Activated gamma-delta T cell (primary cell): ENCODE measurements at places on chromosomes 7 and 10.

GRCh38 chr7:90173127-90173844, 19.0 kb downstream of the STEAP1 start:
- DNase-seq = no peak

DNA sequence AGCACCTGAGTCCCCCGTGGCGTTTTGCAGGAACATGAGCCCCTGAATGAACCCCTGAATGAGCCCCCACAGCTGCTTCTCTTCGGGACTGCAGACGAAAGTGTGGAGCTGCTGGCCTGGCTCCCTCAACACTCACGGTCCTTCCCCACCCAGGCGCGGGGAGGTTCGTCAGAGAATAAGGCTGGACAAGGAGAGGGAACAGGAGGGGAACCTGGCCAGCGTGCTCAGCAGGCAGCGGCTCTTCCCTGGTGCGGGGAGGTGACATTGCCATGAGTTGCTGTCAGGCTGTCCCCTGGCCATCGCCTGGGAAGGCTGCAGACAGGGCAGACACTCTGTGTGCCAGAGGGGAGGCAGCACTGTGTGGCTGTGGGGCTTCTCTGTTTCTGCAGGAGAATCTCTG, 80.9 kb upstream of the SHH start:
- DNase-seq = no peak

- DNase-seq = no peak
These were observed 34.4 kb upstream of the SLF2 start for GRCh38 chr10:100878291-100878910.

DNA sequence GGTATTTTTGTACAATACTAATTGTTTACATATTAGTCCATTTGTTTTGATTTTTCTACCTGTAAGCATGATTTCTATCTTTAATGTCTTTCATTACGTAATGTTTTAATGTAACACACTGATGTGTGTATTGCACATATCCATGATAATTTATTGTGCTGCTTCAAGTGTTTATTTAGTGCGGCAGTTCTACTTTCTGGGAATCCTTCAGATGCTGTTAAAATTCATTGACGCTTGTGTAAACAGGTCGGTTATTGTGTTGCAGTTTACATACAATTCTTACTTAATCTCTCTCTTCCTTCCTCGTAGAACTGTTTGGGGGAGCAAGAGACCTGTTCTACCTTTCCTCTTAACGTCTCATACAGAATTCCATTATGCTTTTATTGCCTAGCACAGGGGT, 6.9 kb downstream of the TMEM60 start:
- no peak for DNase-seq

DNA sequence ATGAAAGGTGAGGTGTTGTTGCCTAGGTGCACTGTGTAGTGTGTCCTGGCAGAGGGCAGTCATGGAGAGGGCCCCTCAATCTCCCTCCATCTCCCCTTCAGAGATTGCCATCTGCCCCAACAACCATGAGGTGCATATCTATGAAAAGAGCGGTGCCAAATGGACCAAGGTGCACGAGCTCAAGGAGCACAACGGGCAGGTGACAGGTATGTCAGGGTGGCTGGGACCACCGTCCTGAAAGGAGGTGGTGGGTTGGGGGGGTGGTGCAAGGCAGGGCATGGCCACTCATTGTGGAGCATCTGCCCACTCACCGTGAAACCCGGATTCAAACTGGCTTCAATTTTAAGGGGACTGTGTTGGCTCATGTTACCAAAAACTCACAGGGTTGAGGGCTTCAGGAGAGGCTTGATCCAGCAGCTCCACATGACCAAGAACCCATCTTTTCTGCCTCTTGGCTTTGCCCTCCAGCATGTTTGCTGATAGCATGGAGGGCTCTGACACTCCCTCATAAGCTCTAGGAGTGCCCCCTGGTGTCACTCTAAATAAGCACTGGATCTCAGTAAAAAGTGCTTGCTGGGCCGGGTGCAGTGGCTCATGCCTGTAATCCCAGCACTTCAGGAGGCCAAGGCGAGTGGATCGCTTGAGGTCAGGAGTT, 12.2 kb downstream of the ARPC1B start:
- no peak for DNase-seq

DNA sequence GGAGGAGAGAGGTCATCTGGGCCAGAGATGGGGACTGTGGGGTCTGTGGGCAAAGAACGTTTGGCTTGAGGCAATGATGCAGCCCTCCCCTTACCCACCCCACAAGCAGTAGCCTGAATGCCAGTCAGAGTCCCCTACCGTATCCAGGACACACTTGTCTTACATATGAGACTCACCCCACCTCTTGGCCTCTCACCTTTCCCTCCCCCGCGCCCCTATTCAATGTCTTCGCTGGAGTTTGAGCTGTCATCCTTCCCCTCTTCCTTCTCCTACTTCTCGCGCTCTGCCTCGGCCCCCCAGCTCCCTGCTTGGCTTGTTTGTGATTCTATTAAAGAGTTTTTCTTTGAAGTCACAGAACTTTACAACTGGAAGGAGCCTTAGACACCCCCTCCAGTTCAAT, 8.9 kb downstream of the PRRT4 start:
- no peak for DNase-seq

GRCh38 chr10:65010845-65011244, 1489.6 kb downstream of the REEP3 start:
- DNase-seq = no peak

GRCh38 chr7:32257621-32258020, 187.4 kb upstream of the PDE1C start:
- DNase-seq = no peak

DNA sequence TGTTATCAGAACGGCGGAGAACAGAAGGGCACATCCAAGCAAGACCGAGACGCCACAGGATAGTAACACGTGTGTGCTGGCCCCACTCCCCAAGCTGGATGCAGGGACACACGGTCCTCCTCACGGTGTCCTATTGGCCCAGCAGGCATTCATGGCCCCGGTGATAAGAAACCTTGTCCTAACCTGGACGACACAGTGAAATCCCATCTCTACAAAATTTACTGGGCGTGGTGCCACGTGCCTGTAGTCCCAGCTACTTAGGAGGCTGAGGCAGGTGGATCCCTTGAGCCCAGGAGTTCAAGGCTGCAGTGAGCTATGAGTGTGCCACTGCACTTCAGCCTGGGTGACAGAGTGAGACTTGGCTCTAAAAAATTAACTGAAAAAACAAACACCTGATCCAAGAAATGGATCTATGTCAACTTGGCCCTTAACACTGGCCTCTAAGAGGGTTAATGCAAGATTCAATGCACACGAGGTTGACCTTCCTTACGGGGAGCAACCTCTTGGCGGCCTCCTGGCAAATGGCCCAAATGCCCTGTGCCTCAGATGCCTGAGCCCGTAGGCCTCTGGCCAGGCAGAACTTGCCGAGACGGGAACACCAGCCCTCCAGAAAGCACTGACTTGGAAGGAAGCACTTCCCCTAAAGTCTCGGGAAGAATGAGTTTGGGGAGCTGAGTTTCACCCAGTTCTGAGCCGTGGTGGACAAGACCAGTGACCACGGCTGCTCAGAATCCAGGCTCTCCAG, 72.3 kb downstream of the ZRANB1 start:
- no peak for DNase-seq

- DNase-seq = no peak
These were observed 4.8 kb downstream of the EGR2 start for GRCh38 chr10:62811159-62811875.

GRCh38 chr7:15667991-15668390, 18.5 kb downstream of the MEOX2 start:
- no peak for DNase-seq

- no peak for DNase-seq
These were observed 22.4 kb downstream of the FBXW4 start for GRCh38 chr10:101672536-101672935.

GRCh38 chr10:70330671-70331070, 46.9 kb upstream of the NPFFR1 start:
- DNase-seq = no peak

DNA sequence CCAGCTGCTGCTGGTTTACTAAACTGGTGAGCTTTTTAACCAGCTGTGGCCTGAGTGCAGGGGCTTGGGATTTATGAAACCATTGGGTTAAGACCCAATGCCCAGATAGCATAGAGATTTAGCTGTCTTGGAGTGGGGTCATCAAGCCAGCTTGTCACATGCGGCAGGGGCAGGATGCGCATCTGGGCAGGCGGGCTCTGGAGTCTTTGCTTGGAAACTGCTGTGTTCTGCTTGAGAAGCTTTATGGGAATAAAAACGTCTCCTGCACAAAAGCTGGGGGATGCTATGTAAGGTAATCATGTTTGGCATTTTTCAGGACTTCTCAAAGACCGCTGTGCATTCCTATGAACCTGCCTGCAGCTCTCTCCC, 136.3 kb downstream of the MAPK8 start:
- no peak for DNase-seq

- no peak for DNase-seq
These were observed 159.7 kb downstream of the SGMS1 start for GRCh38 chr10:50464004-50464409.

DNA sequence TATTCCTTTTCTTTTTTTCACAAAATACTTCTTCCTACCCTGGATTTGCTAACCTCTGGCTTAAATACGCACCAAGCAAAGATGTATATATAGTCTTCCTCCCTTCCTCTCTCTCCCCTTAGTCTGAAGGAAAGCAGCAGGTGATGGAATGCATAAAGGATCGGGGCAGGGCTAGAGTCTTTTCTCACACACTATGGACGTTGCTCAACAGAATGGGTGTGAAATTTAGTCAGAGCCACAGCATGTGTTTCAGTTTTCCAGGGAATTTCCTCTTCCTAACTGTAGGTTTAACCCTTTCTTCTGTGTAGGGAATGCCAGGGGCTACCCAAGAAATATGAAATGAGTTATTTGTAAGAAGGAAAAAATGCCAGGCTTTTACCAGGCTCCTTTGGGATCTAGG, 71.4 kb upstream of the NFKB2 start:
- DNase-seq = no peak

- DNase-seq = no peak
These were observed 90.6 kb downstream of the NEBL start for GRCh38 chr10:20806487-20806886.

GRCh38 chr10:73364964-73365363, 6.3 kb upstream of the CFAP70 start:
- no peak for DNase-seq

DNA sequence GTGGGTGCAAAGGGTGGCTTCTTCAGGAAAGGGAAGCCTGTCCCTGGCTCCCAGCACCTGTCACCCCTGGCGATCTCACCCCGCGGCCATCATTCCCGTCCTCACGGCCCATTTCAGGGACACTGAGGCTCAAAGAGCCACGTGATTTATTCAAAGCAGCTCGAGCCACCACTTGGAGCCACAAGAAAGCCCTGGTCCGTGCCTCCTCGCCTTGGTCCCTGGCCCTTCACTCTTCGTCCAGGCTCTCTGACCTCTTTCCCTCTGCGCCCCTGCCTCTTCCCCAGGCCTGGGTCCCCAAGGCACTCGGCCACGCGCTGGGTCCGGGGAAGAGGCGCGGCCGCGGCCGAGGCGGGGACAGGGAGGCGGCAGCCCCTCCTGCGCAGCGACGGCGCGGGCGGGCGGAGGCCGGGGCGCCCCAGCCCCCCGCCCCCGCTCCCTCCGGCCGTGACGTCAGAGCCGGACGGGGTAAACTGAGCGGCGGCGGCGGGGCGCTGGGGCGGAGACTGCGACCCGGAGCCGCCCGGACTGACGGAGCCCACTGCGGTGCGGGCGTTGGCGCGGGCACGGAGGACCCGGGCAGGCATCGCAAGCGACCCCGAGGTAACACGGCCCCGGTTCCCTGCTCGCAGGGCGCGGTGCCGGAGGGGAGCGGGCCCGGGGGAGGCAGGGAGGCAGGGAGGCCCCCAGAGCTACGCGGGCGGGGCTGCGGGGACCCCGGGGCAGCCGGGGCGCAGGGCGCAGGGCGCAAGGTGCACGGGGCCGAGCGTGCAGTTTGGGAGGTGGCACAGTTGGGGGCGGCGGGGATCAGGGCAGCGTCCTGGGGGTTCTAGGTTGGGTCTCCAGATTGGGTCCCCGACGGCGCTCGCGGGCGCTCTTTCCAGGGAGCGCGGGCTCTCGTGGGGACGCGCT, at the start of gene SLC18A2:
SLC18A2 (plus strand) TSS at position 494 of the 909 bp plus-strand sequence. CDS start 580 bp downstream, outside the sequence.
- DNase-seq = no peak

DNA sequence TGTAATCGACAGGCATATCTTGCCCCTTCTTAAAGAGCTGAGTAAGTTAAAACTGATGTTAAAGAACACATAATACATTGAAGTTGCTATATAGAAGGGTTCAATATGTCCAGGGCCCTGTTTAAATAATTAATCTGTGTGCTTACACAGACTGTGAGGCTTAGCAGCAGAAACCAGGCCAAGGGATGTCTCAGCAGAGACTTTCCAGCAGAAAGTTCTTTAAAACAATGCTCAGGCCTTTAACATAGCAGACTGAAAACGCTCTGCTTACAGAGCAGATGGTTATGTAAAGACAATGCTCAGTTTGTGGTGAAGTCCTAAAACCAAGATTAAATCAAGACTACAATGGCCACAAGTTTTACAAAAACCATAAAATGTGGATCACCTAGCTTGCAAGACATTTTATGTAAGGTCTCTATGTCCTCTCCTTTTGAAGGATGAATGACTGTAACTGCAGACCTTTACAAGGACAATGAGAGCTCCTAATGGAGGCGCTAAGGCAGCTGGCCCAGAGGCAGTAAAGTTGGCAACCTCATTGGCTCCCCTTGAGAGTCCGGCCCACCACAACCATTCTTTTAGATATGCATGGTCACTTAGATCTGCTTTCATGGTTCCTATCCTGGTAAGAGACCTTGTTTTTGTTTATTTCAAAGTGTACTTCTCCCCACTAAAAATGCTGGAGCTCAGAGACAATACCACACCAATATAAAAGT, 56.3 kb downstream of the FZD1 start:
- no peak for DNase-seq

- DNase-seq = no peak
These were observed 24.3 kb downstream of the TECTB start for GRCh38 chr10:112307358-112308124.

- no peak for DNase-seq
These were observed 229.8 kb upstream of the PODXL start for GRCh38 chr7:131786204-131786603.

DNA sequence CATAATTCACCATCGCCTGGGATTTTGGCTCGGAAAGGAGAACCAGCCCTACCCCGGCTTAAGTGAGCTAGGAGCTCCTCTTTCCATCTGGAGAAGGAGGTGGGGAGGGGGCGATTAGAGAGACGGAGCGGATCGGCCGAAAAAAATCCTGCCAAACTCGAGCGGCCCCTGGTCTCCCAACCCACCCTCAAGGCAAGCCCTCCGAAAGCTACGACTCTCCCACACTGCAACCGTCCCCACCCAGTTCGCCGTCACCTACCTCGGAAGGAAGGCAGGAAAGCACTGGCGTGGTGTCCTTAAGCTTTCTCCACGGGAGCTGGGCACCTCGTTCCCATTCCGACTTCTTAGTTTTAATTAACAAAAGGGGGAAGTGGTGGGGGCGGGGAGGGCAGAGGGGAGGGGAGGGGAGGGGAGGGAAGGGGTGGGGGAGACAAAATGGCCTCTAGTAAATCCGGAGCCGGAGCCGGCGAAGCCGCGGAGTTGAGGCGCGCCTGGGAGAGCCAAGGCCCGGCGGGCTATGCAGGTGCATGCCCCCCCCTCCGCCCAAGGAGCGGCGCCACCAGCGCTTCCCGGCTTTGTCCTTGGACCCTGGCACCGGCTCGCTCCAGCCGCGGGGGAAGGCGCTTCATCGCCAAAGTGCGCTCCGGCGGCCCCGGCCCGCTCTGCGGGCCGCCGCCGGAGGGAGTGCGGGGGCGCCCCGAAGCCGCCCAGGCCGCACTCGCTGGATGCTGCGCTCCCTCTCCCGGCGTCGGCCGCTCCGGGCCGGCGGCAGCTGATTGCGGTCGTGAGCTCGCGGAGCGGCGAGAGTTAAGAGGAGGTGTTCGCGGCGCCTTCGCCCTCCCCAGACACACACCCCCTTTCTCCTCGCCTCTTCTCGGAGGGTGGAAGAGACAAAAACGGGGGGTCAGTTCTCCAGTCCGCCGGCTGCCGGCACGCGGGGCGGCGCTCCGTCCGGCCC, at the start of gene LRRC4:
LRRC4 (minus strand) TSS at position 784 of the 958 bp plus-strand sequence. CDS start 797 bp downstream, outside the sequence.
- peak; percentile 23 for DNase-seq

GRCh38 chr10:83023662-83024061, 1115.6 kb upstream of the GHITM start:
- no peak for DNase-seq
